ENCODE measurements at places on chromosomes 2 and 18.

DNA sequence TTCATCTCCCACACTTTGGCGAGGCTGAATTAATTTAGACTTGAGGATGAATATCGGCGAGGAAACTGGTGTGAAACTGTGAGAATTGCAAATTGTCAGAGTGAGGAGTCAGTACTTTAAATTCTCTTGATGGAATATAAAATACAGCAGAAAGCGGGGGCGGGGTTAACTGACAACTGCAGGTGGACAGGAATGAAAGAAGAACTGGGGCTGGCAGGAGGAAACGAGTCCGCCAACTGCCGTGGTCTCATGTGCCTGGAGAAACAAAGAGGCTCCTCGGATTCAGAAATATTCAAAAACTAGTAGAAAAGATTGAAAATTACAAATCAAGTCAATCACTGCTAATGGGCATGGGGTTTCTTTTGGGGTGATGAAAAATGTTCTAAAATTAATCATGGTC is 44.3 kb downstream of the MOGAT1 start:
- no peak for DNase-seq

GRCh38 chr2:84701880-84702279 is 179.0 kb downstream of the TRABD2A start:
- no peak for DNase-seq

DNA sequence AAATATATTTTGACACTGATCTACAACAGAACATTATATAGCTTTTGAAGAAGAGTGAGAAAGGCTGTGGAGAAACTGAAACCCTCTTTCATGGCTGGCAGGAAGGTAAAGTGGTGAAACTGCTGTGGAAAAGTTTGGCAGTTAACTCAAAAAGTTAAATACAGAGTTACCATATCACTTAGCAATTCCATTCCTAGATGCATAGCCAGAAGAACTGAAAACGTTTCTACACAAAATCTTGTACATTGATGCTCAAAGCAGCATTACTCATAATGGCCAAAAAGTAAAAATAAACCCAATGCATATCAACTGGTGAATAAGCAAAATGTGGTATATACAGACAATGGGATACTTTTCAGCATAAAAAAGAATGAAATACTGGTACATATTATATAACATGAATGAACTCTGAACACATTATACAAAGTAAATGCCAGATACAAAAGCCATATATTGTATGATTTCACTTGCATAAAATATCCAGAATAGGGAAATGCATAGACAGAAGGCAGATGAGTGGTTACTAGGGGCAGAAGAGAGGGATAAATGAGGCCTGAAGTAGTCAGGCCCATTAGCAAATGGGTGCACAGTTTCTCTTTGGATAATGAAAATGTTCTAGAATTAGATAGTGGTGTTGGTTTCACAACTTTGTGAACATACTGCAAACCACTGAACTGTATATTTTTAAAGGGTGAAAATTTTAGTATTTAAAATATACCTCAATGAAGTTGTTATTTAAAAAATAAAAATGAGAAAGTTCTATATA is 114.3 kb downstream of the DYM start:
- DNase-seq: no peak

DNA sequence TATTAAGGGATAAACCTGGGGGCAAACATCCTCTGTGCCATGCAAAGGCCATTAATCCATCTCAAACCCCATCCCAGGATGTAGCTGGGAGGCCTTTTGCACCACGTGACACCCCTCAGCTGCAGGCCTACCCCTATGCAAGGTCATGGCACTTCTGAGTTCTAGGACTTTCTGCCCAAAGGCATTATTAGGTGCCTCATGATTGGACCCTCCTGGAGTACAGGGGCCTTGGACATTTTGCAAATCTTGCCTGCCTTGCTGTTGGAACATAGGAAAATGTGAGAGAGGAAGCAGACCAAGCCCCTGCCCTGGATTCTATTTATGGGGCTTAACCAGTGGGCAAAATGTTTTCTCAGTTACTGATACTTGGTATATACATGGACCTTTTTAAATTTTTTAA is 44.2 kb upstream of the NFU1 start:
- DNase-seq: no peak

DNA sequence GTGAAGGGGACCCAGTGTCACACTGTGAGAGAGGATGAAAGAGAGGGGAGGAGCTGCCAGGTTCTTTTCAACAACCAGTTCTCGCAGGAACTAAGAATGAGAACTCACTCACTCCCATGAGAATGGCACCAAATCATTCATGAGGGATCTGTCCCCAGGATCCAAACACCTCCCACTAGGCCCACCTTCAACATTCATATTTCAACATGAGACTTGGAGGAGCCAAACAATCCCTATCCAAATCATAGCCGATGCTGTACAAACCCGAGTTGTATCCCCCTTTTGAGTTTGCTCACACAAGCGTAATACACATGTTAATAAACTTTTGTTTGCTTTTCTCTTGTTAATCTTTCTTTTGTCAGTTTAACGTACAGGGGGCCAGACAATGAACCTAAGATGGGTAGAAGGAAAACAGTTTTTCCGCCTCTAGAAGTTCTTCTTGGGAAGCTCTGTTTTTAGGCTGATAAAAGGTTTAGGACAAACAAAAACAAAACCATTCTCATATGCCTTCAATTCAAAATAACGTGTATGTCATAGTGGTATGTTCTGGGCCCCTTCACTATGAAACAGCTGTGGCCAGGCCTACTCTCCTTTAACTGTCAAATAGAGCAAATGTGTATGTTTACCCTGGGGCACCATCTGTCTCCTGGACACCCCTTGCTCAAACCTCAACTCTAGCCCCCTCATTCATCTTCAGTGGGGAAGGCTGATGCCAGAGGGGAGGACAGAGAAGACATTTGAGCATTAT is 9.1 kb upstream of the TMEM37 start:
- DNase-seq: no peak

GRCh38 chr2:9753665-9754531 is 89.4 kb upstream of the TAF1B start:
- DNase-seq: no peak

DNA sequence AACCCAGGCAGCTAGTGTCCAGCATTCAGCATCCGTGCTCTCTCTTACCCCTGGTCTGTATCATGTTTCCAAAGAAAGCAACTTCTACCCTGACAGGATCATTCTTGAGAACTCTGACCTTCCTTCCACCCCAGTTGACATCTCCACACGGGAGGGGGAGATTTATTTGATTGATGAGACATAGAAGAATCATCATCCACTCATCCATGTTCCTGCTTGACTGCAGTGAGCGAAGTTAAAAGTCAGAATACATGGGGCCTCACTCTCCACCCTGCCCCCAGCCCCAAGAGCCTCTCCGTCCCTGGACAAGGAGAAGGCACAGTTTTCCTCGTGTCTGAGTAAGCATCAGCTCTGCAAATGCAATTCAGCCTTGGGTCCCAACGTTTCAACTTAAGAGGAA is 356.0 kb upstream of the TNP1 start:
- no peak for DNase-seq

- no peak for DNase-seq
Measured at GRCh38 chr18:37578886-37579513, 13.4 kb upstream of the CELF4 start.

GRCh38 chr2:2573658-2574293 is 242.7 kb upstream of the MYT1L start:
- DNase-seq: no peak

DNA sequence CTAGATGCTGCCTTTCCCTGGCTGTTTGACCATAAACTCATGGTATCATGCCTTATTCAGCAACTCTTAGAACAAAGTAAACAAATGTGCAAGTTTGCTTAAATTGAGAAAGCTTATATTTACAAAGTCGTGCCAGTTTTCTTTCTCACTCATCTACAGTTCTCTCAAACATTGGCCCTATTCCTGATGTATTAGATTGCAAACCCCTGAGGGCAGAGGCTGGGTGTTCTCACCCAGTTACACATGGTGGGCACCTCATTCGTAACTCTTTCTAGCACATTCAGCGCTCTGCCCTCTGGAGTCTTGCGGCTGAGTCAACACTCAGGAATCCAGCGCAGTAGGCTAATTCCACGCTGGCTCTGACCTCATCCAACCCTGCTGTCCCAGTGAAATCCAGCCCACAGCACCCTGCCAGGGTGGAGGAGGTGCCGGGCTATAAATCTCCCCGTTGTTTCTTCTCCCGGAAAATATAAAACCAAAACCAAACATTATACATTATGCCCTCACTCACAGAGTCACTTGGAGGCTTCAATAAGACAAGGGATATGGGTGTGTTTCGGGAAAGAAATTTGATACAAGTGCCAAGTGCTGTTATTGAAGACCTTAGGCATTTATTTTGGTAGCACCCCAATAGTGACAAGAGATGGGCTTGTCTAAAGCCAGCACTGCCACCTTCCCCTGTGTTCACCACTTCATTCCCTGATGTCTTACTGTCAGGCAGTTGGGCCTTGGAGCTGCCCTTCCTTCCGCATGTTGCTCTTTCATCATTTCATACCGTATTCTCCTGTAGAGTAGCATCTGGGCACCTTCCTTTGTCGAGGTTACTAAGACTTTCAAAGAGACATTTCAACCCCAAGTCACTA is 287.4 kb downstream of the PRKCE start:
- DNase-seq: peak; percentile 92

- DNase-seq: no peak
Measured at GRCh38 chr18:79339094-79339908, 56.4 kb upstream of the NFATC1 start.

DNA sequence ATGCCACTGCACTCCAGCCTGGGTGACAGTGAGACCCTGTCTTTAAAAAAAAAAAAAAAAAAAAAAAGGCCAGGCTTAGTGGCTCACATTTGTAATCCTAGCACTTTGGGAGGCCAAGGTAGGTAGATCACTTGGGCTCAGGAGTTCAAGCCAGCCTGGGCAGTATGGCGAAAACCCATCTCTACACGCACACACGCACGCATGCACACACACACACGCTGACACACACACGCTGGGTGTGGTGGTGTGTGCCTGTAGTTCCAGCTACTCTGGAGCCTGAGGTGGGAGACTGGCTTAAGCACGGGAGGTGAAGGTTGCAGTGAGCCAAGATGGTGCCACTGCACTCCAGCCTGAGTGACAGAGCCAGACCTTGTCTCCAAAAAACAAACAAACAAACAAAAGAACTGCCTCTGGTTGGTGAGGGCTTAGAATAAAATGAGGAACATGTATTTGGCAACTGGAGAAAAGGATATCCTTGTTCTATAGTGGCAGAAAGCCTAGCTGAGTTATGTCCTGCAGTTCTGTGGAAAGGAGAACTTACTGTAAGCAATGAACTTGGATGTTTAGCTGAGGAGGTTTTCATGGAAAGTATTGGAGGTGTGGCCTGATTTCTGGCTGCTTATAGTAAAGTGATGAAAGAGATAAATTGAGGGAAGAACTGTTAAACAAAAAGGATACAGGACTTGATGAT is 34.0 kb downstream of the HAT1 start:
- DNase-seq: no peak

DNA sequence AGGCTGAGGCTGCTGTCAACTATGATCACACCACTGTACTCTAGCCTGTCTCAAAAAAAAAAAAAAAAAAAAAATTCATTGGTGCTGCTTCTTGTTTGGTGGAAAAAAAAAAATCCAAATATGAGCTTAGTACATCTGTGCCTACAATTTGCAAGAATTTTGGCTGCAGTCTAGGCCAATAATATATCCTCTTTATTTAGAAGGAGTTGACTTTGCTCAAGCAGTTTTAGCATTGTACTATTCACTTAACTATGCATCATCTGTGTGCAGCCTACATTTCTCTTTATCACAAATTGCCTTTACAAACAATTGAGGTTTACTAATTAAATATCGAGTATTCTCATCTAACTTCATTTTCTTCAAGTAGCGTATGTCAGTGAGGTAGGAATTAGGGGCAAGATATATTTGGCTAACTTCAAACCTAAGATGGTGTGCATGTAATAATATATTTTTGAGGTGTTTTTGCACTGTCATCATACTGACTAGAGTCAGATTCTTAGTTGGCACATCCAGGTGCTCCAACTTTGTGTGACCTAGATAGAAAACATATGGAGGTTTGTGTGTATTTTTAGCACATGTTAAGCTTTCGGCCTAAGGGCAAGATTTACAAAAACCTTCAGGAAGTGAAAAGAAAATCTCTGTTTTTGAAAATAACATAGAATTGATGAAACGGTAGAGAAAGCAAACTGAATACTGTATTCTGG is 51.8 kb downstream of the PMS1 start:
- DNase-seq: no peak

DNA sequence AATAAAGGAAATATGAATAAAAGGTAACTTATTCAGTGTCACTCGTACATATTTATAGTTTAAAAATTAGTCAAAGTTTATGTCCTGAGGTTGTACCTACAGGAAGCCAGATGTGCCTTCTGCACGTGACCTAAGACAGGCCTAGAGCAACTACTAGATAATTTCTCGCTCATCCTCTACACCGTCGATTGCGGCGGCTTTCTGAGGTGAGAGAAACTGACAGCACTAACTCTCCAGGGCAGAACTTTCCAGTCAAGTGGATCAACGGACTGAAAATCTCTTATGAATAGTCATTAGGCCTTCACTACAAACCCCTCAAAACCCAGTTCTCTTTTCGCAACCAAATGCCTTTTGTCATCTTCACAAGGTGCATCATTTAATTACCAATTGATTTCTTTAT is 54.2 kb downstream of the ZEB2 start:
- DNase-seq: no peak

- no peak for DNase-seq
Measured at GRCh38 chr2:129689653-129690448, 289.6 kb upstream of the RAB6C start.

GRCh38 chr2:162282765-162283425 is 35.6 kb downstream of the IFIH1 start:
- DNase-seq: no peak

DNA sequence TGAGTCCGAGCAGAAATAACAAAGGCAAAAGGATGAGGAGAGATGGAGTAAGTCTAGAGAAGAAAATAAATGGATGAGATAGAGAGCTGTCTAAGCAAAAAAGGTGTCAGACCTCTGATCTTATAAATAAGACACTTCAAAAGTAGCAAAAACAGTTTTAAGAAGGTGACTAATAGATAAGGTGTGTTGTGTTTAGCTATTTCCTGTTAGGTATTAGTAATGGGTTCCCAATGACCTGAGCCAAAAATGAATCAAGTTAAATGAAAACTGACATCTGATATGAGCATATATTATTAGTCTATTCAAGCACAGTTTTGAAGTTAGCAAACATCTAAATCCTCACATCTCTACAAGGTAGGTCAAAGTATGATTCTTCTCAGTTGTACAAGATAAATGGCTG is 10.6 kb downstream of the SUPT7L start:
- DNase-seq: no peak

Data from sigmoid colon (tissue), 7 donors.